ENCODE measurements at places on chromosomes 16 and 17. TPM values are rescaled to one million over a fixed set of nuclear protein-coding genes. Genes with fewer than 3 reads are reported as not detected.

Gene NHLRC4
- total RNA-seq = 1.2 TPM

Gene PRDM7
- not detected for total RNA-seq

Gene OR1F1
- total RNA-seq = not detected

Gene NOXO1
- total RNA-seq = under 0.01 TPM

Gene PRSS53
- total RNA-seq = 2.7 TPM

Gene TMC7
- total RNA-seq = 1.1 TPM

- no peaks in the 10 kb centered on the region for H3K27me3 ChIP-seq
- H3K4me3 ChIP-seq = peak overlapping the region; percentile 48
- no peaks in the 10 kb centered on the region for H3K36me3 ChIP-seq
- peaks cover 70% of the 10 kb centered on the region for H3K4me1 ChIP-seq
- DNase-seq = peak; percentile 94
Observed at GRCh38 chr17:29158488-29159275, 21.5 kb downstream of the MYO18A start.

DNA sequence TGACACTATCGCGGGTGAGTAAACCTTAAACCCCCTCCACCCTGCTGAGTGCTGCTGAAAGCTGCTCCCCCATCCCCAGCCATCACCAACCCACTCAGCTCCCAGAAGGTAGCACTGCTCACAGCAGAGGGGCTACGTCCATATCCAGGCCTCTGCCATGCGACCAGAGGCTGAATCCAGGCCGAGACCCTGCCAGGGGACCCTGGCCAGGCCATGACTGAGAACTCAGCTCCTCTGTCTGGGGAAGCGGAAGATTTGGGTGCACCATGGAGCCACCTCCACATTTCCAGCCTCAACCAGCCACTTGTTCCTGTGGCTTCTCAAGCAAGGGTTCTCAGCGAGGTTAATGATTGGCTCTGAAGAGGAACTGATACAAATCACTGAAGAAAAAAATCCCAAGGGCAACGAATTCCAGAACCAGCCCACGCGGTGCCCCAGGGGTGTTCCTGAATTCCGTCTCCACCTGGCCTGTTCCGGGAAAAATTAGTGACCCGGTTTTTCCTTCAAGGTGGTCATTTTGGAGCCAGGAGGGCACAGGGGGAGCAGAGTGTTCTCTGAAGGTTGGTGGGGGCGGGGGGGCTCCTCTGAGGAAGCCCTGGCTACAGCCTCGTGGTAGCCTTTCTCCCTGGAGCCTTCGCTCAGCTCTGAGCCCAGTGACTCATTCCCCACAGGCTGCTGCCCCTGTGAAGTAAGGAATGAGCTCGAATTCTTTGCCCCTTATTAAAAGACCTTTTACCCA is 9.3 kb upstream of the SLC16A5 start:
- H3K36me3 ChIP-seq = no peaks in the 10 kb centered on the region
- H3K4me1 ChIP-seq = peaks cover 37% of the 10 kb centered on the region
- peak; percentile 99 for DNase-seq
- H3K4me3 ChIP-seq = peak overlapping the region; percentile 33
- no peaks in the 10 kb centered on the region for H3K27me3 ChIP-seq

- no peaks in the 10 kb centered on the region for H3K27me3 ChIP-seq
- DNase-seq = no peak
- H3K4me3 ChIP-seq = no peak overlapping the region
- H3K4me1 ChIP-seq = no peaks in the 10 kb centered on the region
- H3K36me3 ChIP-seq = no peaks in the 10 kb centered on the region
Observed at GRCh38 chr16:23317266-23317661, 15.2 kb downstream of the SCNN1B start.

DNA sequence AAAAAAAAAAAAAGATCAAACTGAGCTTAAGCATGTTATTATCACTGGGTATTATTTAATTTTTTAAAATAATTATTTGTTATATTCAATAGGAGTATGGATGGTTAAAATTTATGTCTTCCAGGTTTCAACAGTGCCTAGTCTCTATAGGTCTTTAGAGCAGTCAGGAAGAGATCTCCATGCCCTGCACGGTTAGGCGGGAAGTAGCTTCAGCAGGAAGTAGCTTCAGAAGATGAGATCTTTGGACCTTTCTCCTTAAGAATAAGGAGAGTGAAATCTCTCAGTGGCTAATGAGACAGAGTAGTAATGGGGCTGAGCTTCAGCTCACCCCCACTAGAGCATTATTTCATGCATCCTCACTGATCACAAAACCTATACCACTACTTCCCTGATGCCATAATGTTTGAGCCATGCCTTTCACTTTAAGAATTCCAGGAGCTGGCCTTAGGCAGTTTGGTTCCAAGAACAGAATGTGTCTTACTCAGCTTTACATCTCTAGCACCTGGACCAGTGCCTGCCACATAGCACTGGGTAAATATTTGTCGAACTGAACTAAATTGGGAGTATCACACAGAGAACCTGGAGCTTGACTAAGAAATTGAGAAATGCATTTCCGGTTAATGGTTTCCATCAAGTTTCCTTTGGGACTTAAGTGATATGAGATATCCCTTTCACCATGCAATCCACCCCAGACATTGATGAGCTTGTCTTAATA is 43.5 kb downstream of the SCPEP1 start:
- no peaks in the 10 kb centered on the region for H3K36me3 ChIP-seq
- no peak overlapping the region for H3K4me3 ChIP-seq
- no peaks in the 10 kb centered on the region for H3K27me3 ChIP-seq
- no peak overlapping the region for H3K27ac ChIP-seq

- H3K27me3 ChIP-seq = no peaks in the 10 kb centered on the region
- H3K27ac ChIP-seq = no peak overlapping the region
- H3K4me1 ChIP-seq = peaks cover 8% of the 10 kb centered on the region
- no peak overlapping the region for H3K4me3 ChIP-seq
- DNase-seq = no peak
- H3K36me3 ChIP-seq = no peaks in the 10 kb centered on the region
Observed at GRCh38 chr17:70102531-70102930, 27.5 kb downstream of the KCNJ16 start.

GRCh38 chr17:19460700-19461099 is 49.7 kb downstream of the RNF112 start:
- no peak overlapping the region for H3K27ac ChIP-seq
- no peaks in the 10 kb centered on the region for H3K27me3 ChIP-seq
- peaks cover 4% of the 10 kb centered on the region for H3K4me1 ChIP-seq
- DNase-seq = no peak
- no peak overlapping the region for H3K4me3 ChIP-seq

DNA sequence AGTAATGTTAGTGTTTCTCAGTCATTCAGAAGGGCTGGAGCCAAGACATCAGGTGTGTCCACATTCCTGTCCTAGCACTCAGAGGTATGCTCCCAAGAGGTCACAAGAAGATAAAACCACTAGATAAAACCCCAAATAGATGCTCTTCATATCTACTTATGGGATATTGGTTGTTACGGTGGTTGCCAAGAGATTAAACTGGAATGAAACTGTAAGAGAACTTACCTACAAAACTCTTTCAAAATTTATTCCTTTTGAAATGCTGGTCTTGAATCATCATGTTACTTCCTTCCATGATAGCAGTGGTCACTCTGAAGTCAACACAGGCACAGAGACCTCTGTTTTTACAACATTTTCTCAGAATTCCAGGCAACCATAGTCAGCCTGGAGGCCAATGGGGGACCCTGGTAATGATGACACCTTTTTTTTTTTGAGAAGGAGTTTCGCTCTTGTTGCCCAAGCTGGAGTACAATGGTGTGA is 122.4 kb upstream of the WSCD1 start:
- H3K4me1 ChIP-seq = no peaks in the 10 kb centered on the region
- DNase-seq = no peak
- peaks cover 7% of the 10 kb centered on the region for H3K27me3 ChIP-seq
- H3K27ac ChIP-seq = no peak overlapping the region
- H3K4me3 ChIP-seq = no peak overlapping the region

GRCh38 chr17:33055171-33055611 is 63.5 kb downstream of the SPACA3 start:
- H3K4me1 ChIP-seq = no peaks in the 10 kb centered on the region
- H3K4me3 ChIP-seq = no peak overlapping the region
- no peak for DNase-seq
- no peaks in the 10 kb centered on the region for H3K36me3 ChIP-seq

DNA sequence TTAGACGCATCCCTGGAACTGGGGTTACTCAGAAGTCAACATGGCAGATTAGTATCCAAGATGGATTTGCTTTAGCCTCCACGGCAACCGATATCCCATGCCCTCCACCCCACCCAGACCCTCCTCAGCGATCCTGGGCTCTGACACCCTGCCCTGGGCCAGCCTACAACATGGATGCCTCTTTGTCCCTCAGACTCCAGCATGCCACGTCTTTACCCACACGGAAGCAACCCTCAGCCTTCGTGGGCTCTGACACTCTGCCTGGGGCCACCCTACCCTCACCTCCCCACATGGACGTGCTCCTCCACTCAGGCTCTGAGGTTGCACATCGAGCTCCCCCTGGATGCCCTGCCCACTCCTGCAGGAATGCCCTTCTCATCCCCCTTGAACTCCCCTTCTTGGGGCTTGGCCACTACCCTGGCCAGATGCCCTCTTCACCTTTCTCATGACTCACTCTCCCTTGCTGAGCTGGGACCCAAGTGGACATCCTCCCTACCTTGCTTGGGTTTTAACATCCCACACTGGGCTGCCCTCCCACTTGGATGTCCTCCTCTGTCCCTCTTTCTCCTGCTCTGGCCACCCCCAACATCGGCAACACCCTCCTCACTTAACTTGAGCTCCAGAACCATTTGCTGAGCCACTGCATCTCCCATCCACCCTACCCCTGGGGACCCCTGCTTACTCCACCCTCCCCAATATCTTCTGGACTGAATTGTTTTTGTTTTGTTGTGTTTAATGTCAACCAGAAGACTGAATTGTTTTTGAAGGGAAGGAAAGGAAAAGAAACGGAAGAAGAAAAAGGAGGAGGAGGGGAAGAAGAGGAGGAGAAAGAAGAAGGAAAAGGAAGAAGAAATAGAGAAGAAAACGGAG is 18.3 kb upstream of the TMEM92 start:
- no peaks in the 10 kb centered on the region for H3K36me3 ChIP-seq
- DNase-seq = peak; percentile 69
- peaks cover 23% of the 10 kb centered on the region for H3K4me1 ChIP-seq
- no peak overlapping the region for H3K27ac ChIP-seq
- no peak overlapping the region for H3K4me3 ChIP-seq

DNA sequence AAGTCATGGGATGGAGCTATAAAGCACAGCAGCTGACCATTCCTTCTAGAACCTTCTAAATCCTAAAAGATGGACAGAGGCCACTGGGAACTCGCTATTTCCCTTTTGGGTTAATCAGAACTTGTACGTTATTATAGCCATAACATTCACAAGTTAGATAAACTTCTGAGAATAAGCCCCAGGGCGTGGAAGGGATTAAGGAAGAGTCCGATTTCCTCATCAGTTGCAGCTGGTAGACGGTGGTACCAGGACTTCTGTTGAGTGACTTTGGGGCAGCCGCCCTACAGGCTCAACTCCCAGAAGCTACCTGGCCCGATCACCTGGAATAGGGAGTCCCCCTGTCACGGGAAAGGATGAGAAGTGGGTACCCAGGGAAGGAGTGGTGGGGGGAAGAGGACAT is 370.1 kb upstream of the ZFHX3 start:
- no peak overlapping the region for H3K4me3 ChIP-seq
- no peaks in the 10 kb centered on the region for H3K27me3 ChIP-seq
- no peak for DNase-seq
- no peaks in the 10 kb centered on the region for H3K4me1 ChIP-seq
- no peaks in the 10 kb centered on the region for H3K36me3 ChIP-seq

DNA sequence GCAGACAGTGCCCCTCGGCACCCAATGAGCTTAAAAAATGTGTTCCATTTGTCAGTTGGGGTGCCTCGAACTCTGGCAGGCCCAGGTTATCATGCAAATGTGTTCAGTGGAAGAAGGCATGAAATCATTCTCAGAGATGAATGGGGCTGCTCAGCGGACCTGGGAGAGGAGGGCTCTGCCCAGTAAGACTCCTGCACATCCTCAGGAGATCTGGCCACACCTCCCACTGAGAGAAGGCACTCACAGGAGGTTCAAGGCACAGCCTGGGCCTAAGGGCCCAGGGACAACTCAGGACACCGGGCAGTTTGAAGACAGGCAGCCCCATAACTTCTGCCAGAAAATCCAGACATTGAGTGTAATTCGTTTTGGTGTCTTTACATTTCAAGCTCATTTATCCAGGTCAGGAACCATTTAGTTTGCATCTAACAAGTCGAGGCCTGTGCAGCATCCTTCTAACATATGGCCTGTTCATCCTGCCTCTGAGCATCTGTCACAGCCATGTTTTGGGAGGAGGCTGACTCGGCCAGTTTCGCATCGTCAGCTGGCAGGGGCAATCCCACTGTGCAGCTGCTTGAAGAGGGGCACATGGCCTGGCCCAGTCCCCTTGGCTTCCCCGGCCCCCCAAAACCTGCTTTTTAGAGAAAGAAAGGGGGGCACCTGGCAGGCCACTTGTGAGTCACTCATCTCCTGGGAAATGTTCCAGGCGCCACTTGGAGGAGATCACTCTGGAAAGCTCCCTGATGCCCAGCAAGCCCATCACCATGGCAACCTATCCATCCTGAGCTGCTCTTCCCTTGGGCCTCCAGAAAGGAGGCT is 31.2 kb upstream of the BCAR1 start:
- DNase-seq = peak; percentile 71
- H3K27me3 ChIP-seq = no peaks in the 10 kb centered on the region
- no peak overlapping the region for H3K4me3 ChIP-seq
- no peaks in the 10 kb centered on the region for H3K4me1 ChIP-seq
- H3K27ac ChIP-seq = no peak overlapping the region
- H3K36me3 ChIP-seq = no peaks in the 10 kb centered on the region

DNA sequence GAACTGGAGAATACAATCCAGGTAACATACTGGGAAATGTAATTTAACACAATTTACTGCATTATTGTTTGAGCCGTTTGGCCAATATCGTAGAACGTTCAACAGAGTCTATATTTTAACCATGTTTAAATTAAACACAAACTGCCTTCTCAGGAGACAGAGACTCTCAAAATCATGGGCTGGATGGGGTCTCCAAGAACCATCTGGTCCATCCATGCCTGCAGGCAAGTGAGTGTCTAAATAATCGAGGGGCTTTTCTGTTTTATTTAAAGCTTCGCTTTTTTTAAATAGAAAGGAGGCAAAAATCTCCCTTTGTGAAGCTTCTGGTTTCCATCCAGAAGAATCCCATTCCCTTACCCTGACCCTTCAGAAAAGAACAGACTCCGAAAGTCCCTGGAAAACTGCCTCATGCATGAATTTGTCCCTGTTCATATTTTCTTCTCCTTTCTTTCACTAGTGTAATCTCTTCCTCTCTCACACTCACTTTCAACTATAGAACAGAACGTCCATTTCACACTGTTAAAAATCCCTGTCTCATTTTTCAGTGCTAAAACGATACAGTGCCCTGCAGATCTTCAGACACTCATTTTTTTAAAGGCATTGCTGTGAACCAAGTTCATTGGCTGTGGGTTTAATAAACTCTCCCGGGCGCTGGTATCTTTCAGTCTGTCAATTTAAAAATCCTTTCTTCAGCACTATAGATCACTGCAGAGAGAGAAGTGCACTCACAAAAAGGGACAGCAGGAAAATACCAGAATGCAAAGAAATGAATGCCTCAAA is 111.4 kb upstream of the TOM1L1 start:
- DNase-seq = no peak
- H3K36me3 ChIP-seq = no peaks in the 10 kb centered on the region
- no peaks in the 10 kb centered on the region for H3K4me1 ChIP-seq
- no peak overlapping the region for H3K27ac ChIP-seq
- H3K4me3 ChIP-seq = no peak overlapping the region
- no peaks in the 10 kb centered on the region for H3K27me3 ChIP-seq

Measured in osteoblast (primary cell).